AG10803 (cell line): ENCODE measurements at places on chromosomes 7 and 10.

DNA sequence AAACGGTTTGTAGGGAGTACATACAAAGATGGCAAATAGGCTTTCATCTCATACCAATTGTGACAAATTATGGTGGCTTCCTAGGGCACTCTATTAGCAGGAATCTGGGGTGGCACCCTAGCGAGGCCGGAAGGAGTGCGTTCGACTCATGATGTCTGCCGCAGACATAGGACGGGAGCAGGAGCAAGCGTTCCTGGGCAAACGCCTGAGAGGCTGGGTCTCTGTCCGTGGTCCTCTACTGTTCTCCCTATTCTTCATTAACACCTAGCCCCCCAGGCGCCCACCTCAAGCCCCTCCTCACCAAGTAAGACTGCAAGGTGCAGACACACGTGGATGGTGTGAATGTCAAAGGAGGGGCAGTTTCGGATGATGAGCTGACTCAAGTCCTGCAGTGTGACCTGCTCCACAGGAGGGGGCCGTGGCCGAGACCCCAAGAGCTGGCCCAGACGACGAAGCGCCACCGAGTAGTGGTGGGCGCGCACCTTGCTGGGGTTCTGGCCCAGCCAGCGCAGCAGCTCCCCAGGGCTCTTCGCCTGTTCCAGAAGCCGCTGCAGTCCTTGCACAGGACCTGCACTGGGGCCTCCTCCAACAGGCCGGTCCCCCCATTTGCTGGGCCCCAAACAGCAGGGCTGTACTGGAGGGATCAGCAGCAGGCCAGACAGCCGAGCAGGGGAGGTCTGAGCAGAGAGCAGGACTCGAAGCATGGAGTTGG, 1.3 kb downstream of the FASTK start:
- no peak for DNase-seq

DNA sequence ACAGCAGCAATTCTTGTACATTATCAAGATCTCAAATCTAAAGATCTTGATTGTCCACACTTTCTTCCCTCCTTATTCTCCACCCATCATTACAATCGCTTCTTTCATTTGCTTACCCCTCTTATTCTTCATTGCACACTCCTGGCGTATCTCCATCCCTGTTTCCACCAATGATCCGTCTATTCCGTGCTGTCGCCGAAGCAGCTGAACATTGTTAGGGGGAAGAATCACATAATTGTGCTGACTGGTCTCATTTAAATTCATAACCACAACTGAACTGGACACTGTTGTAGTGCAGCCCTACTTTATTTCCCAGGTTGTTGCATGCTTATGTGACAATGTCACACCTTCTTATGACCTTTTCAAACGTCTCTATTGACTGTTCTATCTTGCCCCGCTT, 18.9 kb upstream of the NRP1 start:
- no peak for DNase-seq

GRCh38 chr10:79063071-79063491, 5.7 kb upstream of the ZMIZ1 start:
- no peak for DNase-seq

DNA sequence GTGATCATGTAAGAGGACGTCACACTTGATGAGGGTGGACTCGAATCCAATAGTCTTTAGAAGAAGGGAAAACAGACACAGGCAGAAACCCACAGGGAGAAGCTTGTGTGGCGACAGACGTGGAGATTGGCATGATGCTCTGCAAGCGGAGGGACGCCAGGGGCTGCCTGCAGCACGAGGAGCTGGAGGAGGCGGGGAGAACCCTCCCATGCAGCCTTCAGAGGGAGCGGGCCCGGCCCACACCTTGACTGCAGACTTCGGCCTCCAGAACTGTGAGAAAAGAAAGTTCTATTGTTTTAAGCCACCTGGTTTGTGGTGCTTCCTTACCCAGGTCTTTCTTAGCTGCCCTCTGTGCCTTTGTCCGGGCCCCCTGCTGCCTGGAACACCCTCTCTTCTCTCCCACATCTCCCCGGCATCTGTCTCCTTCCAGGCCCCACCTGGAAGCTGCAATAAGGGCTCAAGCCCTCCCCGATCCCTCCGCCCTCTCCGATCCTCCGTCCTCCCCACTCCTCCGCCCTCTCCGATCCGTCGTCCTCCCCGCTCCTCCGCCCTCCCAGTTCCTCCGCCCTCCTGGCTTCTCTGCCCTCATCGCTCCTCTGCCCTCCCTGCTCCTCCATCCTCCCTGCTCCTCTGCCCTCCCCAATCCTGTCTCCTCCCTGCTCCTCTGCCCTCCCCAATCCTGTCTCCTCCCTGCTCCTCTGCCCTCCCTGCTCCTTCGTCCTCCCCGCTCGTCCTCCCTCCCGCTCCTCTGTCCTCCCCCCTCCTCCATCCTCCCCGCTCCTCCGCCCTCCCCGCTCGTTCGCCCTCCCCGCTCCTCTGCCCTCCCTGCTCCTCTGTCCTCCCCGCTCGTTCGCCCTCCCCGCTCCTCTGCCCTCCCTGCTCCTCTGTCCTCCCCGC, 17.4 kb upstream of the PRKAG2 start:
- no peak for DNase-seq

DNA sequence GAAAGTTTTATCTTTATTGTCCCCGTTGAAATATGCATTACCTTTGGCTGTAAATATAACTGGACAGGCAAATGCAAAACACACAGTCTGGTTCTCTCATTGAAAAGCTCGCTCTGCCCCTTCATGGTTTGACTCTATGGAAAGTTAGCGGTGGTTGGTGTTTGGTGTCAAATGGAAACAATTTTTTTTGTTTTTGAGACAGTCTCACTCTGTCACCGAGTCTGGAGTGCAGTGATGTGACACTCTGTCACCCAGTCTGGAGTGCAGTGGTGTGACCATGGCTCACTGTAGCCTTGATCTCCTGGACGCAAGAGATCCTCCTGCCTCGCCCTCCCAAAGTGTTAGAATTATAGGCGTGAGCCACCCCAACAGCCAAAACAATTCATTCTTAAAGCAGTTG, 149.7 kb downstream of the LRRC4 start:
- no peak for DNase-seq

- peak; percentile 71 for DNase-seq
Observed at GRCh38 chr10:63515002-63515763, 6.0 kb upstream of the REEP3 start.

DNA sequence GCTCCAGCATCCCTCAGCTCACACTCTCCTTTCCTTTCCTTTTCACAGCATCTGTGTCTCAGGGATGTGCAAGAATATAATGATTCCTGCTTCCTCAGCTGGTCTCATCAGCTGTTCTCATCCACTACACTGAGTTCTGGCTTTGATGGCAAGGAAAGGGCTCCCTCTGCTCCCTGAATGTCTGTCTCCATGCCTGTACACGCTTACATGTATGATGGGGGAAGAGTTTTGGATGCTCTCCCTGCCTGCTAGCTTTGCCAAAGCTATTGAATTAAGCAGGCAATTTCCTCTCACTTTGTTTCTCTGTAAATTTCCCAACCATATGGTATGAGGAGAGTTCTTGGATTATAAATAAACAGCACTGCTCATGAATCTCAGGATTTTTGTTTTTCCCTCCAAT, 254.5 kb downstream of the SORCS3 start:
- DNase-seq: no peak

DNA sequence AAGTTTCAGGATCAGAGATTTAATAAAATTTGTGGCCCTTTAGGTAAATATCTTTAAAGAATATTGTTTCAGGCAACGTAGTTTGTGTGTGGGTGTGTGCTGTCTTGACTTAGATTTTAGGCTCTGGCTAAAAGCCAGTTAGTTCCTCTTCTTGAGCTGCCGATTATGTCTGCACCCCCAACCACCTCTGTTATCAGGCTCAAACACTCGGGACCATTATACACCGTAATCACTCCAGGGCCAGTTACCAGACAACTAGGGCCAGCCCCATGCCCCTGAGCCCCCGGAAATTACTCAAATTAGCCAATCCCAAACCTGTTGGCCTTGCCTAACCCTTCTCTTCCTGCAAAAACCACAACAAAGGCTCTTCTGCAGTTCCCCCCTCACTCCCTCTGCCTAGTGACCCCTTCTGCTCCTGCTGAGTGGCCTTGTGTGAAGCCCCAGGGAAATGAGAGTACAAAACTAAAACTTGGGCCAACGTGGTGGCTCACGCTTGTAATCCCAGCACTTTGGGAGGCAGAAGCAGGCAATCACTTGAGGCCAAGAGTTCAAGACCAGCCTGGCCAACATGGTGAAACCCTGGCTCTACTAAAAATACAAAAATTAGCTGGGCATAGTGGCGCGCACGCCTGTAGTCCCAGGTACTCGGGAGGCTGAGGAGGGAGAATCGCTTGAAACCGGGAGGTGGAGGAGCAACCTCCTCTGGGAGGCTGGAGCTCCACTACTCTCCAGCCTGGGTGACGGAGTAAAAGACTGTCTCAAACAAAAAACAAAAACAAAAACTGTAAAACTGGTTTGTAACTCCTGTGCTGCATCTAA, 9.2 kb upstream of the HNRNPF start:
- no peak for DNase-seq

- no peak for DNase-seq
Observed at GRCh38 chr7:128794020-128794419, 2.3 kb downstream of the CCDC136 start.

- peak; percentile 35 for DNase-seq
Observed at GRCh38 chr7:22295402-22296264, 61.3 kb downstream of the RAPGEF5 start.

- no peak for DNase-seq
Observed at GRCh38 chr7:116851671-116852070, 10.7 kb upstream of the CAPZA2 start.

DNA sequence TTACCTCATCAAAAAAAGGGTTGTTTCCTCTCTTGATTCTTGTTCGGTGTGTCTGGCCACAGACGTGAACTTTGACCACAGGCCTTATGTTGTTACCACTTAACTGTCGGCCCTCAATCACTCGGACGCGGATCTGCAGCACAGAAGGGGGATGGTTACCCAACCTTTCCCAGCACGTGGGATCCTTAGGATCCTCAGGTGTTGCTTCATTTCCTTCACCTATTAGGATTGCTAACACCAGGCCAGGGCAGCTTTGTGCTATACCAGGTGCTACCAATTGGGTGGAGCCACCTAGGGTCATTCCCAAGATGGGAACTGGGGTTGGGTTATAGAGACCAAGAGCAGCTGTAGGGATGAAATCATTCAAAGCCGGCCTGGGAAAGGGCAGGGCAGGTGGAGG, 73.4 kb downstream of the MYOF start:
- DNase-seq: no peak

DNA sequence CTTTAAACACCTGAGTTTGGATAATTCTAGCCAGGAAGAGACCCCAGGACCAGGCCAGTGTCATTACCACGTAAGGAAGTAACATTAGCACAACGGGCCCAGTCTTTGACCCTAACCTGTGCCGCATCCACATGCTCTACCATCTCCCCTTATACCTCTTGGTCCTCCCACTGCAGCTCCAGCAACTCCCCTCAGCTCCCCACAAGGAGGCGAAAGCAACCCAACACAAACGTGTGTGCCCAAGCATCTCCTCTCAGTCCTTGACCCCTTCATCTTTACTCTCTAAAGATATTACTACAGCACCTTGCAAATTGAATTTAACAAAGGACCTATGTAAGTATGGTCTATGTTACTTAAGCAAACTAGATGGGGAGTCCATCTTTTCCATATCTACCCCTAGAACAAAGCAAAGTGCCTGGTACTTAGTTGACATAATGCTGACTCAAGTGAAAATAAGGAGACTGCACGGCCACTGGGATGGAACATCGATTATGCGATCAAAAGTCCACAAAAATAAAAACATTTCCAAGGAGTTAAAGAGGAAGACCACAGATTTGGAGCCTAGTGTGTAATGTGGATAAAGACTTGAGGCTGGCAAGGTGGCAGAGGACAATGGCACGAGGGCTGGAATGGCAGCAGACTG, 147.7 kb downstream of the JAZF1 start:
- no peak for DNase-seq

- peak; percentile 25 for DNase-seq
Observed at GRCh38 chr7:46131916-46132795, 211.1 kb upstream of the IGFBP3 start.

GRCh38 chr10:228366-228765, 93.1 kb downstream of the ZMYND11 start:
- DNase-seq: no peak

- DNase-seq: no peak
Observed at GRCh38 chr7:141312828-141313521, 238.2 kb upstream of the AGK start.

DNA sequence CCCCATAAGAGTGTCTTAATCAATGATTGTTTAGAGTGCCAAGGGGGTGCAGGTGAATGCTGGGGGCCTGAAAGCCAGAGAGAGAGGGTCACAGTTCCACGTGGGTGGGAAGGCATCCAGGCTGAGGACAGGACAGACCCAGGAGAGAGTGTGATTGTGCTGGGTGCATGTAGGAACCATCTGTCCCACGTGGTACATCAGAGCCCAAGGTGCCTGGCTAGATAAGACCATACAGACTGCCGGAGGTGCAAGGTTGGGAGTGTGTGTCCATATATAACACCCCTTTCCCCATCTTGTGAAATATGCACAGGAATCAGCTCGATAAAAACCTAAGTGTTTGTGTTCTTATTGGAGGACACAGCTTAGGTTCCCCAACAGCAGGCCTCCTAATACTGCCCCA, 85.5 kb downstream of the WIPF3 start:
- DNase-seq: no peak

DNA sequence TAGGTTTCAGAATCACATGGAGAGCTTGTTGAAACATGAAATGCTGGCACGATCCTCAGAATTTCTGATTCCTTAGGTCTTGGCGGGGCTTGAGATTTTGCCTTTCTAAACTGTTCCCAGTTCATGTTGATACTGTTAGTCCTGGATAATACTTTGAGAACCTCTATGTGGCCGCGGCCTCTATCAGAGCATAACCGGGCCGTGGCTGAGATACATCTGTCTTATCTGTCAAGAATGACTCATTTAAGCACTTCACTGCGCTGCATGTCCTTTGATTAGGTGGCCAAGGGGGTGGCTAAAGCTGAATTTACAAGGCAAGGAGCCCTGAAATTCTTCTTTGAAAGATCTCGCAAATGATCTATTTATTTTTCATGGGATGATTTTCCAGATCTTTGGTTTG, 66.9 kb downstream of the GALNT17 start:
- no peak for DNase-seq

DNA sequence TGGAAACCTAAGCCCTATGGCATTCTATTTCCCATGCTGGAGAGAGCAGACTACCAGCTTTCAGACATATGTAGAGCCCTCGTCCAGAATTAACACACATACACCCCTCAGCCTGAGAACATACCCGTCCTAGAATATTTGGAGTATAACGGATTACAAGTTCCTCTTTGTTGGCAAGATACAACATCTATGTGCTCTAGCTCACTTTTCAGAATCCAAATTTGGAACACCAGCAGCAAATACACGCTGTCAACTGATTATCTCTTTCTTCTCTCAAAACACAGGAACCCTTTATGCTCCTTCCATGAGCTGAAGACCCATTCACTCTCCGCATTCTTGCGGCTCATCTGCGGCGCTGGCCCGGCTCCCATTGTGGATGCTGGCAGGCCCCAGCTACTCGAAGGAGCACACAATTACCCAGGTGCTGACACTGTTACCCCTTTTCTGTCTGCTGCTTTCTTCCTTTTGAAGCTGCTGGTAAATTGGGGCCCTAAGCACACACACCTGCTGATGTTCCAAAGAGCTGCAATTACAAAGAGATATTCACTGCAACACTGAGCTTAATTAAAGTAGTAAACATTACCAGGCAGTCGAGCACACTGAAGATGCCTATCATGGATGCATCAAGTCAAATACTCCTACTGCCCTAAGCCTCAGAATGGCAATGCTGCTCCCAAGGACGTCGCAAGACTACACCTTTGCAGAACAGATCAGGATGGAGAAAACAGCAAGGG, 70.0 kb downstream of the VOPP1 start:
- no peak for DNase-seq
